Testis (tissue), 5 donors: ENCODE measurements at places on chromosomes 12 and 14.

DNA sequence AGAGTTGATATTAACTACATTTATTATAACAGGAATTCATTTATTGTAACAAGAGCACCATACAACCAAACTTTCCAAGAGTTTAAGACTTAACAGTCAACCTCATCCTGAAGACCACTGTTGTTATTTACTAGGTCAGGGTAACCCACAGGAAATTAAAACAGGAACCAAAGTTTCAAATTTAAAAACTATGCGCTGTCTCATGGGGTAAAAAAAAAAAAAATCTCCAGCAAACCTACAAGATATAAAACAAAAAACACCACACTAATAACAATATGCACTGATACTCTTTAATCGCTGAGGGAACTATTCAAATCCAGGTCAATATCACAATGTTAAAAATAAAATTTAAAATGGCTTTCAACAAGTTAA lies 44.5 kb downstream of the FOXN3 start:
- H3K27me3 ChIP-seq = no peaks in the 10 kb centered on the region
- peaks cover 14% of the 10 kb centered on the region for H3K4me1 ChIP-seq
- H3K36me3 ChIP-seq = no peaks in the 10 kb centered on the region
- no peak overlapping the region for H3K27ac ChIP-seq

- H3K27ac ChIP-seq = no peak overlapping the region
- no peaks in the 10 kb centered on the region for H3K4me1 ChIP-seq
- no peaks in the 10 kb centered on the region for H3K27me3 ChIP-seq
- H3K36me3 ChIP-seq = no peaks in the 10 kb centered on the region
- H3K4me3 ChIP-seq = no peak overlapping the region
Observed at GRCh38 chr12:119819322-119819721, 57.8 kb downstream of the CIT start.

DNA sequence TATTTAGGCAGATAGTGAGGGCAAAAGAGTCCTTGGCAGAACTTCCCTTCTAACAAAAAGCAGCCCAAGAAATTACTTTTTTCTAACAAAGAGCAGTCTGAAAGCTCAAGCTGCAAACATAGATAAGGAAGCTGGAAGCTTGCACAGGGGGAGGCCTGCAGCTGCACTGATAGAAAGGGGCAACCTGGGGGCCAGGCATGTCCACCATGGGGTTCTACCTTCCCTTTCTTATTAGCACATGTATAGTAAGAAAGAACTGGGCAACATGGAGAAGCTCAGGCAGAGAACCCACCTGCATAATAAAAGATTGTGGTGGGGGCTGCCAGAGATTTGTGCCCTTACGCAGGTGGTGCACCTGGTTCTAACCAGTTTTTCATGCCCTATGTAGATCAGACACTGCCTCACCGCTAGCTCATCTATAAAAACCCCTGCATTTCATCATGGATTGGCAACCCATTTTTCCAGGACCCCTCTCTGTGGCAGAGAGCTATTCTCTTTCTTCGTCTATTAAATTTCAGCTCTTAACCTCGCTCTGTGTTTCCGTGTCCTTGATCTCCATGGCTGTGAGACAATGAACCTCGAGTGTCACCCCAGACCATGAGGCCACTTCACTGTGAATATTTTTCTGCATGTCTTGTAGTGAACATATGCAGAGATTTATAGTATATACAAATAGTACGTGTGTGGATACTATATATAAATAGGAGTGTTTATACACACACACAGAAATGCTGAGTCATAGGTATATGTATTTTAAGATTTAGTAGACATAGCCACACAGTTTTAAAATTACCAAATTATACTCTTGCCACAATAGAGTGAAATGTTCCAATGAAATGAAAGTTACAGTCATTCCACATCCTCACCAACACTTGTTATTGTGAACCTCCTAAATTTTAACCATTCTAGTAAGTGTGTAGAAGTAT lies 53.0 kb downstream of the PEX5 start:
- H3K36me3 ChIP-seq = no peaks in the 10 kb centered on the region
- no peak overlapping the region for H3K27ac ChIP-seq
- H3K4me3 ChIP-seq = no peak overlapping the region
- H3K27me3 ChIP-seq = no peaks in the 10 kb centered on the region
- H3K4me1 ChIP-seq = peaks cover 5% of the 10 kb centered on the region
- DNase-seq = no peak

GRCh38 chr12:46179693-46180452 lies 89.0 kb downstream of the SLC38A1 start:
- no peaks in the 10 kb centered on the region for H3K36me3 ChIP-seq
- no peak overlapping the region for H3K4me3 ChIP-seq
- H3K27ac ChIP-seq = no peak overlapping the region
- DNase-seq = no peak
- no peaks in the 10 kb centered on the region for H3K4me1 ChIP-seq
- H3K27me3 ChIP-seq = no peaks in the 10 kb centered on the region

DNA sequence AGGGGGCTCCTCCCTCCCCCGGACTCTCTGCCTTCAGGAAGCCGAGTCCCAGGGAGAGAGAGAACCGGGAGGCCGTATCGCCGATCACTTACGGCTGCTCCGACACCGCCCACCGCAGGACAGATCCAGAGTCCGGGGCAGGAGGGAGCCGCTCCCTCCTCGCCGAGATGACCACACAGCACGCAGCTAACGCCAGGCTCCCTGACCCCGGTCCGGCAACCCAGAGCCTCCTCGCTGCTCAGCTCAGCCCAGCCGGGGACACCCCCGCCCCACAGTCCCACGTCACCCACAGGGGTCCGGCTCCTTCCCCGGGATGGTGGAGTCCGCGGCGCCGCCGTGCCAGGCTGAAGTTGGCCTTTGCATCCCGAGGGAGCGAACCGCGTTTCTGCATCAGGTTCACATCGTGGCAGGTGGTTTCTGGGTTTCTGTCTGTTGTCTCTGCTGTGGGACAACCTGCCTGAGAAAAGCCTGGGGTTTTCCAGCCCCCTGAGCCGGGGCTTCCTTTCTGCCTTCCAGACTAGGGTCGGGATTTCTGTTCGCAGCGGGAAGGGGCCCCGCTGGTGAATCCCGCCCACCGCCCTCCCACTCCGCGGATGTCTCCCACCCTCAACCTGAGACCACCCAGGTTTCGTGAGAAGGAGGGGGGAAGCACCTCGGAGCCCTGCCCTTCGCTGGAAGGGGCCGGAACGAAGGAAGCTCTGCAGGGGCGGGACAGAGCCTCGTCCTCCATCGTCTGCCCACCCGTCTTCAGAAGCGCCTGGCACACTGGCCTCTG lies 61.2 kb downstream of the NOC4L start:
- no peaks in the 10 kb centered on the region for H3K27me3 ChIP-seq
- no peak for DNase-seq

- DNase-seq = no peak
- H3K27me3 ChIP-seq = no peaks in the 10 kb centered on the region
- H3K4me3 ChIP-seq = no peak overlapping the region
- no peak overlapping the region for H3K27ac ChIP-seq
Observed at GRCh38 chr12:89976866-89977265, 268.2 kb upstream of the ATP2B1 start.

- no peak for DNase-seq
- no peak overlapping the region for H3K27ac ChIP-seq
- H3K27me3 ChIP-seq = no peaks in the 10 kb centered on the region
- H3K36me3 ChIP-seq = no peaks in the 10 kb centered on the region
Observed at GRCh38 chr14:104520620-104521410, 58.7 kb upstream of the C14orf180 start.

DNA sequence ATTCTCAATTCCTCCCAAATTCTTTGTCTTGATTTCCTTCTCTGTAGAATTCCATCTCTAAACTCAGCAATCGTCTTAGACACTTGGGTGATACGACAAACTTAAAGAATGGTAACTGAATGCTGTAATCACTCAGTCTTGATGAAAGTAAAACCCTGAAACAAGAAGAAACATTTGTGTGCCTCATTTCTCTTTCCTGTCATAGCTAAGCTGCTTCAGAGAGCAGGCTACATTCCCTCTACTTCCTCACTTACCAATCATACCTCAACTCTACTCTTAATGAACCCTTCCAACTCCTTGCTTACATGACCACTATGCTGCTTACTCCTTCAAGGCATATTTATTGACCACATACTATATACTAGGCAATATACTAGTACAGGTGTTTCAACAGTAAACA lies 8.3 kb downstream of the MAP4K5 start:
- no peak overlapping the region for H3K4me3 ChIP-seq
- DNase-seq = no peak
- no peaks in the 10 kb centered on the region for H3K36me3 ChIP-seq
- H3K27me3 ChIP-seq = no peaks in the 10 kb centered on the region
- no peak overlapping the region for H3K27ac ChIP-seq

GRCh38 chr14:76329951-76330350 lies 46.0 kb upstream of the ESRRB start:
- H3K27ac ChIP-seq = no peak overlapping the region
- no peaks in the 10 kb centered on the region for H3K36me3 ChIP-seq
- no peaks in the 10 kb centered on the region for H3K27me3 ChIP-seq
- no peak for DNase-seq
- H3K4me3 ChIP-seq = no peak overlapping the region
- peaks cover 9% of the 10 kb centered on the region for H3K4me1 ChIP-seq

GRCh38 chr12:56804684-56805083 lies 41.6 kb downstream of the HSD17B6 start:
- H3K27ac ChIP-seq = no peak overlapping the region
- H3K27me3 ChIP-seq = no peaks in the 10 kb centered on the region
- no peaks in the 10 kb centered on the region for H3K36me3 ChIP-seq
- no peak for DNase-seq
- H3K4me3 ChIP-seq = no peak overlapping the region

DNA sequence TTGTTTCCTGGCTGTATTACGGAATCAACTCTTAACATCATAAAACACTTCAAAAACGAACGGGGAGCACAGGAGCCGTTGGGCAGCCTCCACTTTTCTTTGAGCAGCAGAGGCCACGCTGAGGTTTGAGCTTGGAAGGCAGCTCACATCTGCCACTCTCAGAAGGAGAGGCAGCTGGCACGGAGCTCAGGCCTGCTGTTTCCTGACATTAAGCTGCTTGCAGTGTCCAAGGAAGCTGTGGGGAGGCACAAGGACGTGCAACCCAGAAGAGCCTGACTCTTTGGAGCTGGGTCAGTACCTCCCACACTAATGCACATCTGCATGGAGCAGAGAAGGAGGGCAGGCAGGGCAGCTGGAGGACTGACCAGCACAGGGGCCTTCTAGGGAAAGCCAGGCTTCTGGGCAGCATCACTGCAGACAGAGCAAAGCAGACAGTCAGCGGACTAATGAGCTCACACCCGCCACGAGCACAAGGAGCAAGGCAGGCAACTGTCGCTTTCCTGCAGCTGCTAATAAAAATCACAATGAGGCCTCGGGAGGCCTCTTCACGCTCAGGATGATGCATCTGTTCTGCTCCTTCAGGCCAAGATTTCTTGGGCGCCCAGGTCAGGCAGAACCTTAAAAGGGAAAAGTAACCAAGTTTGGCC lies 211.1 kb downstream of the GLT1D1 start:
- no peaks in the 10 kb centered on the region for H3K27me3 ChIP-seq
- H3K4me1 ChIP-seq = no peaks in the 10 kb centered on the region
- no peak overlapping the region for H3K27ac ChIP-seq
- H3K36me3 ChIP-seq = no peaks in the 10 kb centered on the region
- no peak for DNase-seq

DNA sequence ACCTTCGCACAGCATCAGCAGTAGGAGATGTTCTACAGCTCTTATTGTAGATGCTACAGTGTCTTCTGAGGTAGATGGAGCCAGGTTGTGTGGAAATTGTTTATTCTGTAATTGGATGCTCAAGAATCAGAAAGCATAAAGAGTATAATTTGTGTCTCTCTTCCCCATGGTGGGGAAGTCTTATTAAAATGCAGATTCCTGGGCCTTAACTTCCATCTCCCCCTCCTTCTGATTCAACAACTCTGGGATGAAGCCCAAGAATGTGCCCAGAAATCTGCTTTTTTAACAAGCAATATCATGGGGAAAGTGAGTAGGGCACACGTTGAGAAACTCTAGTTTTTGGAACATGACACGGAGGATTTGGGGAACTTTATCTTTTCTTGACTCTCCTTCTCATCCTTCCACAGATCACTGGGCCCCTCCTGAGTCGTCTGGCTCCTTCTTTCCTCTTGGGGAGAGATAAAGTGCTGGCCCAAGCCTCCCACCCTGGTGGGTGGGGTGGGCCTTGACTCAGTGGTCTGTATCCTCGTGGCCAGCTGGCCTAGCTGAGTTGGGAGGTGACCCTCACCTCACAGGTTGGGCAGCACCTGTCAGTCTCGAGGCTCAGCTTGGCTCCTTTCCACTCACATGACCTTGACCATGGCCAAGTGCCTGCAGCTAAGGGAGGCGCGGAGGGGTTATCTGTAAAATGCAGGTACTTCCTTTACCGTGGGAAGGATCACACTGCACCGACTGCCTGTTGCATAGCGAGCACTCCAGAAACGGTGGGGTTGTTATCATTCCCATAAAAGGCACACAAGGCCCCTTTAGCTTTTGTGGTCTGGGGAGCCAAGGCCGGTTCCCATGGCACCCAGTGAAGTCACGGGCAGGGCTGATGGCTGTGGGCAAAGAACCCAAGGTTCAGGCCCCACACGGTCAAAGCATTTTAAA lies 141.9 kb downstream of the CHST11 start:
- H3K4me1 ChIP-seq = peaks cover 15% of the 10 kb centered on the region
- H3K27ac ChIP-seq = no peak overlapping the region
- peak; percentile 22 for DNase-seq
- no peaks in the 10 kb centered on the region for H3K27me3 ChIP-seq

DNA sequence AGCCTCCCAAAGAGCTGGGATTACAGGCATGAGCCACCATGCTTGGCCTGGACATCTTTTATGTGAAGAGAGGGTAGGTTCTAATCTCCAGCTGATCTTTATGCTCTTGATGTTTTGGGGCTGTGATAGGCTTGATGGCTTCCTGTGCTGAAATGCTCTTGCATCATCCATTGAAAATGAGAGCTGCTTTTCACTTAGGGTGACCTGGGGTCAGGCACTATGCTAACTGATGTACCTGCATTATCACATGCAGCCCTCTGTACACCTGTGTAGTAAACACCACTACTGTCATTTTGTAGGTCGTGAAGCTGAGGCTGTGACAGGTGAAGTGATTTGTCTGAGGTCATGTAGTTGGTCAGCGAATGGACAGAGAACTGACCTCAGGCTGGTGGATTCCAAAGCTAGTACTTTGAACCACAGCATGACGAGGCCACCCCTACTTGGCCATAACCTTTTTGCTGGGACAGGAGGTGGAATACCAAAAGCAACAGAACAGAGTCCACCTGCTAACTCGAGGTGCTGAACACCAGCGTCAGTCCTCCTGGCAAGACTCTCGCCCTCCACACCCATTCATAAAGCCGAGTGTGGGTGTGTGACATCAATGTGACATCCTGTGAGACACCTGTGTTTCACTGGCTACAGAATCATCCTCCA lies 69.1 kb downstream of the C12orf75 start:
- no peak for DNase-seq
- H3K4me3 ChIP-seq = no peak overlapping the region
- no peaks in the 10 kb centered on the region for H3K36me3 ChIP-seq

GRCh38 chr12:72889791-72890190 lies 617.6 kb downstream of the TRHDE start:
- no peak overlapping the region for H3K27ac ChIP-seq
- no peak for DNase-seq
- no peaks in the 10 kb centered on the region for H3K27me3 ChIP-seq
- H3K36me3 ChIP-seq = no peaks in the 10 kb centered on the region
- H3K4me1 ChIP-seq = no peaks in the 10 kb centered on the region

- H3K36me3 ChIP-seq = no peaks in the 10 kb centered on the region
- H3K27me3 ChIP-seq = no peaks in the 10 kb centered on the region
- no peak for DNase-seq
- no peak overlapping the region for H3K27ac ChIP-seq
Observed at GRCh38 chr12:32743264-32743663, 12.4 kb downstream of the YARS2 start.

GRCh38 chr12:127925971-127926370 lies 341.0 kb upstream of the TMEM132C start:
- H3K36me3 ChIP-seq = no peaks in the 10 kb centered on the region
- H3K27me3 ChIP-seq = no peaks in the 10 kb centered on the region
- no peaks in the 10 kb centered on the region for H3K4me1 ChIP-seq
